ENCODE measurements at places on chromosomes 4 and X.

- DNase-seq = no peak
These were observed 26.2 kb upstream of the JAKMIP1 start for GRCh38 chr4:6226506-6226905.

- DNase-seq = no peak
These were observed 503.6 kb downstream of the IL1RAPL1 start for GRCh38 chrX:29090811-29091210.

GRCh38 chr4:114677346-114677979 is 78.9 kb downstream of the UGT8 start:
- DNase-seq = no peak

DNA sequence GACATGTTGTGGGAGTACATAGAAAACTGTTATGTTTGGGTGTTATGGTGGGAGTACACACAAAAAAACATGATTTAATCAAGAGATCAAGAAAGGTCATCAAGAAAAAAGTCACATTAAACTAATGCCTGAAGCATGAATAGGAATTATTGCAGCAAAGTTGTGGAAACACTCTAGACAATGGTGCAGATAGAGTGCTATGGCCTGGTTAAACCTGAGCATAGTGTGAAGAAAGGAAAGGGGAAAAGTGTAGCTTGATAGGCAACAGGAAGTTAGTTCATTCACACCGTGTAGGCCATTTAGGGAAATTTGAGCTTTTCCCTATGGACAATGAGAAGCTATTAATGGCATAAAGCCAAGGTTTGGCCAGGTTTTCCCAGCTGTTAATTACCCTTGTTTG is 162.1 kb upstream of the EMCN start:
- DNase-seq = no peak

DNA sequence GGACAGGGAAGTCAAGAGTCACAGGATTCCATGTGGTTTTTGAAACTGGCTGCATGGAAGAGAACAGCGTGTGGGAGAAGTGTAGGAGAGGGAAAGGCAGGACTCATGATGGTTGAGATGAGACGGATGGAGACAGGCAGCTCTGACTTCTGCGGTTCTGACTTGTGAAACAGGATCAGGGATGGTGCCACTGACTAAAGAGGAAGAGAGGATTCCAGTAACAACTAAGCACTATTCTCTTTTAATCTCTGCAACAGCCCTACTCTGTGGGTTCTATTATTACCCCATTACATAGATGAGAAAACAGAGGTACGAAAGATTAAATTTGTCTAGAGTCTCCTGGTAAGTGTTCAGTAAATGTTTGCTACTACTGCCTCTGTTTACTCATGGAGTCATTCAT is 156.3 kb downstream of the CBR4 start:
- DNase-seq = no peak

DNA sequence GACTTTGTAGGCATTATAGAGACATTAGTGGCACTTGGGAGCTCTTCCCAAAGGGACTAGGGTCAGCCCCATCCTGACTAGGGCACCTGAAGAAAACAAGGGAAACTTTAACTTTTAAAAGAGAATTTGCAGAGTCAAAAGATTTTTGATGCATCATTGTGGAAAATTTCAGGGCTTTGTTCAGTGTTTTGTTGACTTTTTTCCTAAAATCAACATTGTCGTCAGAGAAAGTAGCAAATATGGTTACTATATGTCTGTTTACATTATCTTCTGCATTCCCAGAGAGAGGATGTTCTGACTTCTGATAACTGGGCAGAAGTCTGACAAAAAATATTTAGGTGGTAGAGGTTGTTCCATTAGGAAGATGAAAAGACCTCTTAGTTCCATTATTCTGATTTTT is 51.9 kb downstream of the LUZP4 start:
- DNase-seq = no peak

GRCh38 chr4:4693258-4693657 is 151.4 kb upstream of the STX18 start:
- DNase-seq = no peak

DNA sequence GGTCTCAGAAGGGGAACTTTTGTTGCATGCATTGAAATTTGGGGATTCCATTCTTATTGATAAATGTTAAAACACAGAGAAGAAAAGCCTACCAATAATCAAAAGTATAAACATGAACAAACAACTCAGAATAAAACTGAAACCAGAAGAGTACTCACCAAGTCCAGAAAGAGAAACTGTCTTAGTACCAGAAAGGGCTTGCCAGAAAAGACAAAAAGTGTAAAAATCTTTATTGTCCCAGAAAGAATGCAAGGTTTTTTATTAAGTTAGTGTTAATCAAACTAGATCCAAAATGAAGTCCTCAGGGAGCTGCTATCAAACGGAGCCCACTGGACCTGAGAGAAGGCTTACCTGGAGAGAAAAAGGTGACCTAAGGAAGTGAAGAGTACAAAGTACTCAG is 897.5 kb downstream of the PCDH7 start:
- DNase-seq = no peak

- DNase-seq = no peak
These were observed 135.6 kb downstream of the TSPAN5 start for GRCh38 chr4:98522636-98523395.

GRCh38 chr4:178090640-178091411 is 648.6 kb upstream of the AGA start:
- DNase-seq = no peak

GRCh38 chrX:55056820-55057674 is 17.8 kb upstream of the PAGE2B start:
- DNase-seq = no peak

- no peak for DNase-seq
These were observed 34.2 kb upstream of the CSN1S1 start for GRCh38 chr4:69896530-69897116.

DNA sequence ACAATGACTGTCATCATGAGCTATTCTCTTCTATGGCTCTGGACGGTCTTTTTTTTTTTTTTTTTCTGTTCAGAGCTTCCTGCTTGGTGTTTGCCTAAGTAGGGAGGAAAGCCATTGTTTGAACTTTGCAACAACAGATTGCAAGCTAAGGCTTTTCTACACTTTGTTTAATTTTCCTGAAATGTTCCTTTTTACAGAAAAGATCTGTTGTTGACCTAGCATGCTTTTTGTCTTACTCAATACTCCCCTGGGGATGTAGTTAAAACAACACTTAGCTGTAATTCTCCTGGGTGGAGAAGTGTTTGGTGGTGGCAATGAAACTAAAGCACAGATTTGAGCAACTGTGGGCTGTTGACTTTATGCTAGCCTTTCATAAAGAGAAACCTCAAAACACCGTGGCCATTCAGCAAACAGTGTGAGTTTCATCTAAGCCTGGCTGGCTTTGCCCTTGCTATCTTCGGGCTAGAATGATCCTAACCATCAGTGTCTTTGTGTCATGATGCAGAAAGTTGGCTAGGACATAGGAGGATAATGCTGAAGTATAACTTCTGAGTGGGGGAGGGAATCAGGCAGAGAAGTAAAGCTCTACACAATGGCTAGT is 110.5 kb downstream of the ANXA3 start:
- no peak for DNase-seq

GRCh38 chr4:18923496-18924161 is 902.1 kb upstream of the LCORL start:
- no peak for DNase-seq

GRCh38 chrX:23845351-23845817 is 62.4 kb downstream of the APOO start:
- no peak for DNase-seq

GRCh38 chrX:67726018-67726417 is 182.2 kb downstream of the AR start:
- no peak for DNase-seq

- DNase-seq = no peak
These were observed 2.2 kb downstream of the SRP72 start for GRCh38 chr4:56469489-56470210.
